ENCODE measurements at places on chromosomes 3 and 15.

DNA sequence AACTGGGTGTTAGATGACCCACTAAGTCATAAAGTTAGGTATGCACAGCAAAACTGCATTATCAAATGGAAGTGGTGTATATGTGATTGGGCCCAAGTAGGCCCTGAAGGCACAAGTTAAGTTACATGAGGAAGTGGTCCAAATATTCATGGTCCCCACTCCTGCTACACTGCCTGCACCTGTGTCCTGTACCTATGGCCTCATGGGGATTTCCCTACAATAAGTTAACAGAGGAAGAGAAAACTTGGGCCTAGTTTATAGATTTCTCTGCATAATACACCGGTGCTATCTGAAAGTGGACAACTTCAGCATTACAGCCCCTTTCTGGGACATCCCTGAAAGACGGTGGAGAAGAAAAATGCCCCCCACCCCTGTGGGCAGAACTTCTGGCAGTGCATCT lies 41.5 kb downstream of the STRIT1 start:
- DNase-seq: no peak

DNA sequence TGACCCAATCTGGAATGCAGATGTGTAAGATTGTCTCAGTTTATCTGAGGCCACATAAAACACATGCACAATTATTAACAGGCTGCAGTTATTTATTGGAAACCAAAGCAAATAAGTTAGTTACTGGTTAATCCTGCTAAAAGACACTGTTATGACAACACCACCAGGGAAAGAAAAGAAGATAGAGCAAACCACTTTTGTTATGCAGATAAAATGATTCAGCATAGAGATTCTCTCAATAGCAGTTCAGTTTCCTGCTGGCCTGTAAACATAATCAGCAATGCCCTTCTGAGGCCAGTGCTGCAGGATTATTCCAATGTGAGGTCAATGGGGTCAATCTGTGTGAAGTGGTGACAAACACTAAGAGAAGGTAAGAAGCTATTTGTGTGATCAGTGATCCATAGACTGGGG lies 244.4 kb downstream of the ZBTB20 start:
- DNase-seq: no peak

DNA sequence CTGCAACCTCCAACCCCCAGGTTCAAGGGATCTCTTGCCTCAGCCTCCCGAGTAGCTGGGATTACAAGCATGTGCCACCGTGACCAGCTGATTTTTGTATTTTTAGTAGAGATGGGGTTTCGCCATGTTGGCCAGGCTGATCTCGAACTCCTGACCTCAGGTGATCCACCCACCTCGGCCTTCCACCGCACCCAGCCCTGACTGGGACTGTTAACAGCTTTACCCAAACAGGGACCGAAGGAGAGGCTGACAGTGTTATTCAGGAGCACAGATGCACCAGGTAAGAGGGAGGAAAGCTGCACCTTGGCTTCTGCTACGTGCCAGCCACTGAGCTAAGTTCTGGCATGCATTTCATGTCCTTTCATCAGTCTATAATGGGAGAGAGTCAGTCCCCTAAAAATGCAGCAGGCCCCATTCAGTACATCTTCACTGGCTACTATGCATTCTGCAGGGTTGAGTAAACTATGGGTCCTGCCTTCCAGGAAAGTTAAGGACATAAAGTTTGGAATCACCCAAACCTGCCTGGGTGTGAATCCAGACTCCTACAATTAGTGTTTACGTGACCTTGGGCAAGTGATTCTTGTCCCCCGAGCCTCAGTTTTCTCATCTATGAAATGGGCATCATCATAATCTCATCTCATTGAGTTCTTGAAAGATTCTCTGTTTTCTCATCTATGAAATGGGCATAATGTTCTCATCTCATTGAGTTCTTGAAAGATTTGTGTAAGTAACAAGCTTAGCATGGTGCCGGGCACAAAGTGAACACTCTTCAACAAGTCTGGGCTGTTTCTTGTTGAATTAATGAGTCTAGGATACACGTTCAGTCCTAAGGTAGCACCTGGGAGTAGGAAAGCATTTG lies 82.2 kb downstream of the CPN2 start:
- DNase-seq: no peak

DNA sequence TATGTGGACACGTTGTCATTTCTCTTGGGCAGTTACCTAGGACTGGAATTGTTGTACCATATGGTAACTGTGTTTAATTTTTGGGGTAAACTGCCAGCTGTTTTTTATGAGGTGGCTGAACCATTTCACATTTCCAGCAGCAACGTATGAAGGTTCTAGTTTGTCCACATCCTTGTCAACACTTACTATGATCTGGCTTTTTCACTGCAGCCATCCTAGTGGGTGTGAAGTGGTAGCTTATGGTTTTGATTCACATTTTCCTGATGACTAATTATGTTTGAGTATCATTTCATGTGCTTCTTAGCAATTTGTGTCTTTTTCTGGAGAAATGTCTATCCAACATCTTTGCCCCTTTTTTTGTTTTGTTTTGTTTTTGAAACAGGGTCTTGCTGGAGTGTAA lies 96.2 kb downstream of the VGLL4 start:
- DNase-seq: no peak

- DNase-seq: no peak
These were observed 93.8 kb upstream of the UNC13C start for GRCh38 chr15:53884441-53884840.

DNA sequence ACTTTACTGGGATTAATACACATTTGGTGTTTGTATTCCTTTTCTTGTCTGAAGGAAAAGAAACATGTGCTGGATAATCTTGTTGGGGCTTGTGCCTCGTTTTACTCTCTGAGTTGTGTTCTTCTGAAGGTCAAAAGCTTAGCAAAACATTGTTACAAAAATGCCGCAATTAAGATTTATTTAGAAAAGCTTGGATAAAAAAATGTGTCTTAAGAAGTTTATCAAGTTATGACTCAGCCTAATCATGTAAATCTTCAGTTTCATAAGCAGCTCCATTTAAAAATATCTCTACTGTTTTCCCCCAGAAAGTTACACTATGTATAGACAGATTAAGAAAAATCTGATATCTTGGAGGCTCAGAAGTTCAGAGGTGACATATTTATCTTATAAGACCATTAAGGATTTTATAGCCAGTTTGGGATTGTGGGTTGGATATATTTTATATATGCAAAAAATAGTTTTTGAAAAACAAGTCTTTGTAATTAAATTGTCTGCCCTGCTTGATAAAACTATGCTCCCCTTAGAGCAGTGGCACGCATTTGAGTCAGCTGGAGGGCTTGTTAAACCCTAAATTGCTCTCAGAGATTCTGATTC lies 56.5 kb downstream of the CLDN11 start:
- DNase-seq: no peak

DNA sequence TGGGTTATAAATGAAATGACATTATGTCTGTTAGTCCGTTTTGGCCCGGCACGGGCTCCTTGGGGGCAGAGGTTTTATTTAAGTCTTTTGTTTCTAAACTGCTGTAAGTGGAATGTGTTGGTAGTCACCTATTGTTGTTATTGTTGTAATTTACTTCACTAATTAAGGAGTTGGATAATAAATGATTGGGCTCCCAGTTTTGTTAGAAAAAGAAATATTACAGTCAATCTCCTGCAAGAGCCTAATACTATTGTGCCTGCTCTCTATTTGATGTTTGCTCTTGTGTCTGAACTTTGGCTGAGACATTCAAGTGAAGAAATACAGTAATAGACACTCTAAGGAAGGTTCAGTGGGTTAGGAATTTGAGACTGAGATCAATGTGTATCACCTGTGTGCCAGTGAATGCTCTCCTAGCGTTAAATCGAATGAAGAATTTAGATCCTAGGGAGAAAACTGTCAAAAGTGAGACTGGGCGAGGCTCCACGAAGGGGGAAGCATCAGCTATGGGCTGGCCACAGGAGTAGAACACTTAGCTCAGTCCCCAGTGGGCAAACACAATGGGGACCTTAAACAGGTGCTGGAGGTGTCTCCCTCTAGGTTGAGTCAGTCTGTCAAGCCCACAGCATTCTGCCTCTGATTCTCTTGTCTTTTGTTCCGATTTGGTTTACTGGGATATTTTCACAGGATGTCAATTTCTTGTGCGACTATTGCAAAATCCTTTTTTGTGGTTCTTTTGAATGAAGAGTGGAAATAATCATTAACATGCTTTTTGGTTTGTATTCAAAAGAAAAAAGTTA lies 1.2 kb downstream of the ROBO2 start:
- DNase-seq: no peak

DNA sequence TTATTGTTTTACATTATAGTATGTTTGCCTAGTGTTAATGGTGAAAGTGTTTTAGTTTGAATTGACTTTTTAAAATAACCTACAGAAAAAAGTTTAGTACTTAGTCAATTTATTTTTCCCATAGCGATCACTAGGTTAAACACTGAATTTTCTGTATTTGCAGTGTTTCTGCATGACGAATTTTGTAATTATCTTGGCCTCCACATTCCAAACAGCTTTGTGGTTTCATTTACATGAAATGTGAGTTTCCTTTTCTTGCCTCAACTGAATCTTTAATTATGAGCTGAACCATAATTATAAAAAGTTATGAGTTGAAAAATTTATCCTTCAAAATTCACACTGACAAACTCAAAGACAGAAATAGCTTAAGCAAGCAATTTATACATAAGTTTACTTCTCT lies 235.5 kb downstream of the CTNNB1 start:
- no peak for DNase-seq

DNA sequence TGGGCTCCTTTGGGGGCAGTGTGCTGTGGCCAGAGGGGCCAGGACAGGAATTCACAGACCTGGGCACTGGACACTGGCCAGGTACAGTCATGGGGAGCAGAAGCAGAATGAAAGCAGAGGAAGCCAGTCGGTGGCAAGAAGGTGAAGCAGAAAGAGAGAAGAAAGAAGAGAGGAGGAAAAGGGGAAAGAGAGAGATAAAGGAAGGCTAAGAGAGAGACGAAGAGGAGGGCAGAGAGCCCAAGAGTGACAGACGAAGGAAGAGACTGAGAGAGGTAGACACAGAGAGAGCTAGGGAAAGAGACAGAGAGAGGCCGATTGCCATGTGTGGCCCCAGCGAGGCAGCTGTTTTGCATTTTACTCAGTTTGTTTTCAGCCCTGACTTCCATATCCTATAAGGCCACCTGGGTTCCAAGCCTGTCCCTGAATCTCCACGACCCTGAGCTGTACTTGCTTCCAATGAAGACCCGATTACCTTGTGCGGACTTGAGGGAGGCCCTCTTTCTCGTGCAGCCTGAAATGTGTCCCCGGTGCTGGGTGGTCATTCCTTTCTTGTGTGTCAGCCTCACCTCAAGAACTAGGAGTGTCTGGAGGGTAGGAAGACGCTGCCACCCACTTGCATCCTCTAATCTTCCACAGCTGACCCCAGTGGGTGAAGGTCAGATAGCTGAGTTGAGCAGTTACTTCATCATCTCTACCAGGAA lies 73.9 kb downstream of the LSM3 start:
- no peak for DNase-seq

- DNase-seq: no peak
These were observed 18.2 kb downstream of the CRTAP start for GRCh38 chr3:33132019-33132360.

- DNase-seq: no peak
These were observed 4.1 kb downstream of the CCR9 start for GRCh38 chr3:45890405-45890804.

DNA sequence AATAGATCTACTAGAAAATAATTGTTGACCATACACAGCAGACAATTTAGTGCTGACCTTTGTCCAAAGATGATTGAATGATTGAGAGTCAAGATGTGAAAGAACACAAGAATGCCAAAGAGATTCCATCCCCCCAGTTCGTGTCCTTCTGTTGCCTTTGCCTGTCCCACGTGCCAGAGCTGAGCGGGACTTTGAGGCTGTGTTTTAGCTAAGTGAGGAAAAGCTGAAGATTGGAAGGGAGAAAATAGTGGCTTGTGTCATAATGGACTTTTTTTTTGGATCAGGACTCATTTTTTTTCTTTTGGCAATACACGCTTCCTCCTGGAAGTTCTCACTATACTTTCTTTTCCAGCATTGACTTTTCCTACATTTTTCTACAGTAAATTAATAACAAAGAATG lies 206.6 kb upstream of the MDFIC2 start:
- DNase-seq: no peak

GRCh38 chr3:106673926-106674569 lies 703.2 kb upstream of the CCDC54 start:
- no peak for DNase-seq

DNA sequence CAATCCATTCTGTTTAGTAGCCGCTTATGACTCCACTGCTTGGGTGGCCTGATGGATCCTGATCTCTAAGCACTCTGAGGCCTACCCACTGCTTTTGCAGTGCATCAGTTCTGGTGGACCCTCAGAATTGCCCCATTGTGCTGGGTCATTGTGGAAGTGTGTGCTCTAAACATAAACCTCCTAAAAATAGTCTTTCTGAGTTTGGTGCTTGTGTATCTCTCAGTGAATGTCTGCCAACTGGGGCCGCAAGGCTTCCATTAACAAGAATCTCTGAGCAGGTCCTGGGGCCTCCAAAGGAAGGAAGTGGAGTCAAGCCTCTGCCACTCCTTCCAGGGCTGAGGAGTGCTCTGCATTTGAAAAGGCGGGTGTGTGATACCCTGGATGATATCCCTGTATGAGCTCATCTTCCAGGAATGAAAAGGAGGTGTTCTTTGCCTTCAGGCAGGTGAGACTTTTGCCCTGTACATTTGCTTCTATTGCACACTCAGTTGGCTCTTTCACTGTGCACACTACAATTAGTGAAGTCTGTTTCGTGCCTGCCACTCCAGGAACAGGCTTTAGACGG lies 80.0 kb upstream of the CACNA2D3 start:
- no peak for DNase-seq

DNA sequence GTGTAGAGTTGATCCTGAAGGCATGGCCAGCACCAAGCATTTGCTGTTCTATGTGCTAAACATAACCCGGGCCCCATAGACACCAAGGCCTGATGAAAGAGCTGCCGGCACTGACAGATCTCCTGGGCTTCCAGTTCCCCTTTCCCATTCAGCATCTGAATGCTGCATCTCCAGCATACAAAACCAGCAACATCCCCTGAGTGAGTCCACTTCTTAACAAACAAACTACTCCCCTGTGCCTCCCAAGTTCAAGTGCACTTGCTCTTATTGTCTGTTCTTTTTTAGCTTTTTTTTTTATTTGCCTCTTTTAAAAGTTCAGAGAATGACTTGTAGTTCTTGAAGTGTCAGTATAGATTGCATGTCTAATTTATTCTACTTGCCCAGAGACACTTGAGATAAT lies 156.0 kb downstream of the EDEM1 start:
- no peak for DNase-seq

GRCh38 chr15:41564286-41564959 lies 5.4 kb downstream of the TYRO3 start:
- DNase-seq: no peak

GRCh38 chr3:169146866-169147237 lies 516.7 kb downstream of the MECOM start:
- DNase-seq: no peak

DNA sequence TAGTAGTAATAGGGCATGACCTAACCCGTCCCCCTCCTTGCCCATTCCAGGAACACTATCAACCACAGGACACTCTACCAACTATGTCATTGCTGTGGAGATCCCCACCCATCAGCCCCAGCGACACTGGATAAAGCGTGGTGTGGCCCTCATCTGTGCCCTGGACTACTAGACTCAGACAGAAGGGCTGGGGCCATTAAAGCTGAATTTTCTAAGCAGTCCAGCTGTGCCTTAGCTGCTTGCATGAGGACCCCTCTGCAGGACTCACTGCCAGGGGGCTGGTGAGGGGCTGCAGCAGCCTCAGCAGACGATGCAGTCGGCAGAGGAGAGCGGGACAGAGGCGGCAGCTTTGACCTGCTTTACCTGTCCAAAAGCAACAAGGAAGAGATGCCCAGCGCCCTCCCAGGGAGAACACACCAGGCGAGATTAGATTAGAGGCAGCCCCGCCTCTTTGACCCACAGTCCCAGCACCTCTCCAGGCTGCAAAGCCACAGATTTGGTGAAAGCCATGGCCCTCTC lies 44.6 kb downstream of the SEMA3G start:
- DNase-seq: no peak

- no peak for DNase-seq
These were observed 451.3 kb upstream of the LMCD1 start for GRCh38 chr3:8050283-8050682.

All from GM13977 (cell line).